ENCODE measurements at places on chromosomes 16 and 17. TPM values are rescaled to one million over a fixed set of nuclear protein-coding genes. Genes with fewer than 3 reads are reported as not detected.
A peak's percentile ranks its signal among the peaks of the same experiment; 100 is the strongest.

DNA sequence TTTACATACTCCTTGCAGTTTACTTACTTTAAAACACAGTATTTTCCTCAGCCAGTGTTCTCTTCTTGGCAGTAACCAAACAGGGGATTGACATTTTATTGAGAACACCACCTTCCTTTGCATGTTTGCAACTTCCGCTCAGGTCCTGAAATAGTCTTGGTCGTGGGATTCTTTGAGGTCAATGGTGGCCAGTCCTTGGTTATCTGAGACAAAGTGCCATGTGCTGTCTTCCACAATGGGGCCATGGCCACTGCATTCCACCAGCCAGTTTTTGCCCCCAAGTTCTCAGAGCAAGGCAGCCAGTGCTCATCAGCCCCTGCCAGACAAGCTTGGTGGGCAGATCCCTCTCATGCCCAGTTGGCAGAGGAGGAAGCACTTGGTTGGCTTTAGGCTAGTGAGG is 22.9 kb downstream of the CMTM4 start:
- peaks cover 2% of the 10 kb centered on the region for H3K27me3 ChIP-seq
- DNase-seq, result no peak
- H3K27ac ChIP-seq, result no peak overlapping the region
- H3K4me1 ChIP-seq, result no peaks in the 10 kb centered on the region

DNA sequence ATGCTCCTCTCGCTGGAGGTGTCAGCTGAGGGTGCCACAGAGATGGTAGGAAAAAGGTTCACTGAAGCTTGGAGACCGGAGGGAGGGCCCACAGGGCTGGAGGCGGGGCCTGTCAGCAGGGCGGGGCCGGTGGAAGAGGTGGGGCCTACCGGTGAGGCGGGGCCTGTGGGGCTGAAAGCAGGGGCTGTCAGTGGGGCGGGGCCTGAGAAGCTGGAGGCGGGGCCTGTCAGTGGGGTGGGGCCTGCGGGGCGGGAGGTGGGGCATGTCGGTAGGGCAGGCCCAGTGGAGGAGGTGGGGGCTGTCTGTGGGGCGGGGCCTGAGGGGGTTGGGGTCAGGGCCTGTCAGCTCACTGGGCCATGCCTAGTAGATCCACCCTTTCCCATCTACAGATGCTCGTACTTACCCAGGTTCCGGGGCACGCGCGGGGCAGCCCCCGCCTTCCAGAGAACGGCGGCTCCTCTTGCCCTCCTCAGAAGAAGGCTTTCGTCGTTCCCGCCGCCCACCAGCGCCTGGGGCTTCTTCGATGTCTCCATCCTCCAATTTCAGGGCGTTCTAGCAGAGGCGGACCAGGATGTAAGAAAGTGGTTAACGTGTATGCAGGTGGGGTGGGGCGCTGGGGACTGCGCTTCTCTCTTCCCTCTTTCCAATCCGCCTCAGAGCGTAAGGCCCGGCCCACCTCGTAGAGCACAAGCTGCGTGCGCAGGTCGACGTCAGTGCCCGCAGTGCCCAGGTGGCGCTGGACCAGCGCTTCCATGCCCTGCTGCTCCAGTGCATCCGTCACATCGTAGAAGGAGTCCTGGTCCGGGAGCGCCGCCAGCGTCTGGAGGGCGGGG is 9.8 kb downstream of the TMEM208 start:
- no peaks in the 10 kb centered on the region for H3K36me3 ChIP-seq
- H3K27me3 ChIP-seq, result peaks cover 5% of the 10 kb centered on the region
- H3K27ac ChIP-seq, result peak overlapping the region; percentile 33
- peak overlapping the region; percentile 74 for H3K4me3 ChIP-seq
- peak; percentile 83 for DNase-seq

- H3K27me3 ChIP-seq, result peaks cover 3% of the 10 kb centered on the region
- H3K27ac ChIP-seq, result no peak overlapping the region
- H3K4me1 ChIP-seq, result no peaks in the 10 kb centered on the region
Measured at GRCh38 chr16:28981517-28981916, 3.3 kb upstream of the LAT start.

DNA sequence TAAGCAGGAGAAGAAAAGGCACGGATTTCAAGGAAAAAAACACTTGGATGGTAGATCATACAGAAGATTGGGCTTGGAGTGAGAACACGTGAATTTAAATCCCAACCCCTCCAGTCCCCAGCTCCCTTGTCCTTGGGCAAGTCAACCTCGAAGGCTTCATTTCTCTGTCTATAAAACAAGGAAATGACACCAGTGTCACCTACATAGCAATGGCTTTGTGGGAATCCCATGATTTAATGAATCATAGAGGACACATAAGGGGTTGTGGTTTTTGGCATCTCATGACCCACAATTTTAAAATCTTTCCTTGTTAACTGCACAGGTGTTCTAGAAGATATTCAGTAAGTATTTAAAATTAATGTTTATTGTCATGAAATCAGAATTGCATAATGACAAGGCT is 8.2 kb upstream of the CCL2 start:
- H3K36me3 ChIP-seq, result no peaks in the 10 kb centered on the region
- no peak for DNase-seq
- no peaks in the 10 kb centered on the region for H3K4me1 ChIP-seq
- H3K27ac ChIP-seq, result no peak overlapping the region

DNA sequence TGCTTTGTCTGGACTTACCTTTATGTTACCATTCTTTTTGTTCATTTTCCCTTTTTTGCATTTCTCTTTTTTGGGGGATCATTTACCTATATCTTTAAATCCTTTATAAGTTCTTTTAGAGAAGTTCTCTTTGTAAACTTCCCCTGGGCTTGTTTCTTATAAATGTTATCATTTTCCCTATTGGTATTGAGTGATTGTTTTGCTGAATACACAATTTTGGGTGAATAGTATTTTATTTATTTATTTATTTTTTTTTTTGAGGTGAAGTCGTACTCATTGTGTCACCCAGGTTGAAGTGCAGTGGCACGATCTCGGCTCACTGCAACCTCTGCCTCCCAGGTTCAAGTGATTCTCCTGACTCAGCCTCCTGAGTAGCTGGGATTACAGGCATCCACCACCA is 18.4 kb downstream of the TBX21 start:
- no peaks in the 10 kb centered on the region for H3K36me3 ChIP-seq
- no peak overlapping the region for H3K27ac ChIP-seq
- no peak for DNase-seq
- H3K4me1 ChIP-seq, result no peaks in the 10 kb centered on the region
- no peak overlapping the region for H3K4me3 ChIP-seq
- peaks cover 1% of the 10 kb centered on the region for H3K27me3 ChIP-seq

GRCh38 chr16:12474806-12475410 is 328.8 kb downstream of the CPPED1 start:
- H3K4me1 ChIP-seq, result peaks cover 36% of the 10 kb centered on the region
- H3K27ac ChIP-seq, result no peak overlapping the region
- DNase-seq, result no peak
- no peaks in the 10 kb centered on the region for H3K36me3 ChIP-seq

DNA sequence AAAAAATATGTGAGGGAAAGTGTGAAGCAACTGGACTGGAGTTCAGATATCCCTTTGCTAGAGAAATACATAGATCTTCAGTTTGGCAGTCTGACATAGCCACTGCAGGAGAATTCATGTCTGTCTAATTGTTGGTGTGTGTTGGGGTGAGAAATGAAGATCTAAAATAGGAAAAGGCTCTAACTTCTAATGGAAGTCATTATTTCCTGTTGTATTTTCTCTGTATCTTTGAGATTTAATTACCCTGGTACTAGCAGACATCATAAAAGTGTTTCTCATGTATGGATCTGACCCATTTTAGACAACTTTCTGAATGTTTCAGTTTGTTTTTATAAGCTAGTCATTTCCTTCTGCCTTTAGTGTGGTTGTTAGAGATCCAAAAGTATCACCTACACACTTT is 128.3 kb downstream of the NLK start:
- H3K4me3 ChIP-seq, result no peak overlapping the region
- H3K4me1 ChIP-seq, result no peaks in the 10 kb centered on the region
- H3K27me3 ChIP-seq, result peaks cover 4% of the 10 kb centered on the region

- H3K27ac ChIP-seq, result no peak overlapping the region
- peaks cover 13% of the 10 kb centered on the region for H3K4me1 ChIP-seq
- no peak for DNase-seq
- no peak overlapping the region for H3K4me3 ChIP-seq
- peaks cover 6% of the 10 kb centered on the region for H3K27me3 ChIP-seq
Measured at GRCh38 chr17:78368348-78368747, 8.5 kb upstream of the SOCS3 start.

- H3K27me3 ChIP-seq, result peaks cover 3% of the 10 kb centered on the region
- no peak overlapping the region for H3K4me3 ChIP-seq
- H3K4me1 ChIP-seq, result peaks cover 2% of the 10 kb centered on the region
- no peak overlapping the region for H3K27ac ChIP-seq
Measured at GRCh38 chr17:73872816-73873215, 228.6 kb upstream of the SDK2 start.

GRCh38 chr16:78773706-78774105 is 674.3 kb downstream of the WWOX start:
- no peak overlapping the region for H3K27ac ChIP-seq
- no peaks in the 10 kb centered on the region for H3K36me3 ChIP-seq
- peaks cover 3% of the 10 kb centered on the region for H3K27me3 ChIP-seq
- peaks cover 6% of the 10 kb centered on the region for H3K4me1 ChIP-seq
- DNase-seq, result no peak
- no peak overlapping the region for H3K4me3 ChIP-seq

DNA sequence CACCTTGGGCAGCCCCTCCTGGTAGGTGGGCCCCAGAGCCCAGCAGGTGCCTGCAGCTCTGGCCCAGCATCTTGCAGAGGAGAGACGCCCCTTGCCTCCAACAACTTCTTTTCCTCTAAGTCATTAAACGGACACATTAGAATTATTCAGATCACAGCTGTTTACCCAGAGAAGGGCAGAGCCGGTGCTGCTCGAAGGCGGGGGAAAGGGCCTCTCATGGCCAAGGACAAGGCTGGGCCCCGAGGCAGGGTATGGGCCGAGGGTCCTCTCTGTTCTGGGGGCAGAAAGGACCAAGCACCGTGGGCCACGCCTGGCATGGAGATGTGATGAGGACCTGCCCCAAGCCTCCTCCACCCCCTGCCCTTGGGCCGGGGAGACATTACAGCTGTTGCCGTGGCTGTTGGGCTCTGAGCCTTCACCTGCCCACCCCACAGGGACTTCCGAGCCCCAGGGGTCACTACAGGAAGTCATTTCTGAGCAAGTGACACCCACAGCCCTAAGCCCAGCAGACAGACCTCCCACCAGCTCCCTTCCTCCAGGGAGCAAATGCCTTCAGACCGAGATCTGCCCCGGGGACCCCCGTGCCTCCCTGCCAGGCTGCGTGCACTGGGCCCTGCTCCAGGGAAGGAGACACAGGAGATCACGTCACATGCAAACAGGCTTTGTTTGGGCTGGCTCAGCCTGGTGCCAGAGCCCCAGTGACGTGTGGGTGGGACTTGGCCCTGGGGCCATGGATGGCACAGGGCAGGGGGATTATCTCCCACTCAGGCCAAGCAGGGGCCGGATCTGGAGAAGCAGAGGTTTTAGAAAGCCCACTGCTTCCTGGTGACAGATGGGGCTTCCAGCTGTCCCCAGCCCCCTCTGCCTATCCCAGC is 699 bp upstream of the PVALEF start:
- peaks cover 9% of the 10 kb centered on the region for H3K4me1 ChIP-seq
- H3K27me3 ChIP-seq, result no peaks in the 10 kb centered on the region
- peak overlapping the region; percentile 82 for H3K27ac ChIP-seq
- peak overlapping the region; percentile 61 for H3K4me3 ChIP-seq
- peak; percentile 74 for DNase-seq
- H3K36me3 ChIP-seq, result no peaks in the 10 kb centered on the region

Gene USP22
- total RNA-seq, result 420 TPM

Gene RCVRN
- not detected for total RNA-seq

Gene TRIM16
- total RNA-seq, result 15.9 TPM

Gene ACSF3
- total RNA-seq, result 29.3 TPM

Gene KSR1
- total RNA-seq, result 203 TPM

Gene SLC5A10
- total RNA-seq, result not detected

Measured in glutamatergic neuron (in vitro differentiated cells).